CD4-positive, alpha-beta T cell treated with Interleukin-4 for 1 hour (primary cell): ENCODE measurements at places on chromosomes 12 and 14.

DNA sequence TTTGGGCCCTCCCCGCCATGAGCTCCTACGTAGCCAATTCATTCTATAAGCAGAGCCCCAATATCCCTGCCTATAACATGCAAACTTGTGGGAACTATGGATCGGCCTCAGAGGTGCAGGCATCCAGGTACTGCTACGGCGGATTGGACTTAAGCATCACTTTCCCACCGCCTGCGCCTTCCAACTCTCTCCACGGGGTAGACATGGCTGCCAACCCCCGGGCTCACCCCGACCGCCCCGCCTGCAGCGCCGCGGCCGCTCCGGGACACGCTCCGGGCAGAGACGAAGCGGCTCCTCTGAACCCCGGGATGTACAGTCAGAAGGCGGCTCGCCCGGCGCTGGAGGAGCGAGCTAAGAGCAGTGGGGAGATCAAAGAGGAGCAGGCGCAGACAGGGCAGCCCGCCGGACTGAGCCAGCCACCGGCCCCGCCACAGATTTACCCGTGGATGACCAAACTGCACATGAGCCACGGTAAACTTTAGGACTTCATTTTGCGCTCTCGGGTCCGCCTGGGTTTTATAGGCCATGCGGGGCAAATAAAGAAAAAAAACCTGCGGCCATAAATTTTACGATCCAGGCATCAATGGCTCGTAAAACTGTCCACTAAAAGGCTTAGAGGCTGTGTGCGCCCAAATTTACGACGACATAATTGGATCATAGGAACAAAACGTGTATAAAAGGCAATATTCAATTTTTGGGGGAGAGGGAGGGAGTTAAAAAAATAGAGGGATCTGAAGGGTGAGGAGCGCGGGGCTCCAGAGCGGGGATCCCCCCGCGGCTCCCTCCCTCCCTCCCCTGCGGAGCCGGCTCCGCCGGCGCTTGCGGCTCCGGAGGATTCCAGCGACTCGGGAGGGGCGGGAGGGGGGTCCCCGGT, 493 bp downstream of the HOXC5 start:
- no peak for DNase-seq

GRCh38 chr12:73307260-73307659, 1035.1 kb downstream of the TRHDE start:
- DNase-seq = no peak

GRCh38 chr14:67875175-67876006, 55.8 kb downstream of the RAD51B start:
- peak; percentile 31 for DNase-seq

GRCh38 chr12:105670672-105671071, 340.2 kb downstream of the C12orf75 start:
- DNase-seq = no peak

GRCh38 chr12:22377731-22378496, 43.4 kb upstream of the ST8SIA1 start:
- no peak for DNase-seq

DNA sequence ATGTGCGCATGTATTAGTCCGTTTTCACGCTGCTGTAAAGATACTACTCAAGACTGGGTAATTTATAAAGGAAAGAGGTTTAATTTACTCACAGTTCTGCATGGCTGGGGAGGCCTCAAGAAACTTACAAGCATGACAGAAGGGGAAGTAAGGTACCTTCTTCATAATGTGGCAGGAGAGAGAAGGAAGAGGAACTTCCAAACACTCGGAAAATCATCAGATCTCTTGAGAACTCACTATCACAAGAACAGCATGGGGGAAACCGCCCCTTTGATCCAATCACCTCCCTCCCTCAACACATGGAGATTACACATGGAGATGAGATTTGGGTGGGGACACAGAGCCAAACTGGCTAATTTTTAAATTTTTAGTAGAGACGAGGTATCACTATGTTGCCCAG, 41.8 kb upstream of the SNX6 start:
- DNase-seq = no peak

GRCh38 chr14:80101835-80102234, 109.5 kb downstream of the DIO2 start:
- no peak for DNase-seq

DNA sequence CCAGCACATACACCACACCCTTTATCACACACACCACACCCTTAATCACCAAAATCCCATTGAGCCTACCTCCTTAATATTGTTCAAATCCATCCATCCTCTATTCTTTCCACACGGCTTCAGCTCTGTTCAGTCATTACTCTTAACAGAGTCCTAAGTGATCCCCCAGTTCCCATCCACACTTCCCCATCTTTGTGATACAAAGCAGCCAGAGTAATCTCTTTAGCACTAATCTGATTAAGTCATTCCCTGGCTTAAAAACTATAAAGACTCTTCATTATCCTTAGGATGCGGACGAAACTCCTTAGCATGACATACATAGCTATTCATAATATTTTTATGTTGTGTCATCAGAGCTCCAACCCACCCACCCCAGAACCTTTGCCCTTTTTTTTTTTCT, 14.7 kb upstream of the MFAP5 start:
- no peak for DNase-seq

GRCh38 chr12:111318450-111318849, 50.4 kb downstream of the PHETA1 start:
- no peak for DNase-seq
